ENCODE measurements at places on chromosomes 7 and 10.

GRCh38 chr10:42551582-42552187 lies 86.7 kb downstream of the ZNF33B start:
- DNase-seq: no peak

DNA sequence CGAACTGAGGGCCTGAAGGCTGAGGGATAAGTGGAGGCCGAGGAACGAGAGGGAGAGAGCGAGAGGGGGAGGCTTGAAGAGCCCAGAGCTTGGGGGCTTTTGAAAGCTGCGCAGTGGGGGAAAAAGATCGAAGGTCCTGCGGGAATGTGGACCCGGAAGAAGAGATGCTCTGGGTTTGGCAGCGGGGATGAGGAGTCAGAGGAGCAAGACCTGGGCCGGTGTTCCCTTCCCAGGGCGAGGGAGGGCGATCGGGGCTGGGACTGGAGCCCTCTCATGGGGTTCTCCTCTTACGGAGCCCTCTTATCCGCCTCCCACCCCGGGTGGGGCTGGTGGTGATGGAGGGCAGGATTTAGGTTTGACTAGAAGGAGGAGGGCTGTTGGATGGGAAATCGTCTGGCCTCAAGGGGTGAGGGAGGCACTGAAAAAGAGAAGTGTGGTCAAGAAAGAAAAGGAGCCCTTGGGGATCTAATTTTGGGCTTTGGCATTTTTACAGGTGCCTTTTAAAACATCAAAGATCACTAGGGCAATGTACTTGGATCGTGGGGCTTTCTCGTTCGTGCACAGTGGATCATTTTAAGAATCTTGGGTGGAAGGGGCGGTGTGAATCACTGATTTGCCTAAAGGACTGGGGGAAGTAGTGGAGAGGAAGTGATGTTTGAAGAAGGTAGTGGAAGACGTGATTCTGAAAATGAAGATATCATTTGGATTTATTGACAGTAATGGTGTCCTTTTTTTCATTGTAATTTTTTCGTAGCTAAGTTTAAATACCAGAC lies 637 bp downstream of the SAMD8 start:
- peak; percentile 28 for DNase-seq

- DNase-seq: no peak
Measured at GRCh38 chr10:30155401-30155800, 96.0 kb upstream of the JCAD start.

- DNase-seq: no peak
Measured at GRCh38 chr10:86374664-86375063, 8.1 kb upstream of the GRID1 start.

DNA sequence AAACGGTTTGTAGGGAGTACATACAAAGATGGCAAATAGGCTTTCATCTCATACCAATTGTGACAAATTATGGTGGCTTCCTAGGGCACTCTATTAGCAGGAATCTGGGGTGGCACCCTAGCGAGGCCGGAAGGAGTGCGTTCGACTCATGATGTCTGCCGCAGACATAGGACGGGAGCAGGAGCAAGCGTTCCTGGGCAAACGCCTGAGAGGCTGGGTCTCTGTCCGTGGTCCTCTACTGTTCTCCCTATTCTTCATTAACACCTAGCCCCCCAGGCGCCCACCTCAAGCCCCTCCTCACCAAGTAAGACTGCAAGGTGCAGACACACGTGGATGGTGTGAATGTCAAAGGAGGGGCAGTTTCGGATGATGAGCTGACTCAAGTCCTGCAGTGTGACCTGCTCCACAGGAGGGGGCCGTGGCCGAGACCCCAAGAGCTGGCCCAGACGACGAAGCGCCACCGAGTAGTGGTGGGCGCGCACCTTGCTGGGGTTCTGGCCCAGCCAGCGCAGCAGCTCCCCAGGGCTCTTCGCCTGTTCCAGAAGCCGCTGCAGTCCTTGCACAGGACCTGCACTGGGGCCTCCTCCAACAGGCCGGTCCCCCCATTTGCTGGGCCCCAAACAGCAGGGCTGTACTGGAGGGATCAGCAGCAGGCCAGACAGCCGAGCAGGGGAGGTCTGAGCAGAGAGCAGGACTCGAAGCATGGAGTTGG lies 1.3 kb downstream of the FASTK start:
- DNase-seq: no peak

DNA sequence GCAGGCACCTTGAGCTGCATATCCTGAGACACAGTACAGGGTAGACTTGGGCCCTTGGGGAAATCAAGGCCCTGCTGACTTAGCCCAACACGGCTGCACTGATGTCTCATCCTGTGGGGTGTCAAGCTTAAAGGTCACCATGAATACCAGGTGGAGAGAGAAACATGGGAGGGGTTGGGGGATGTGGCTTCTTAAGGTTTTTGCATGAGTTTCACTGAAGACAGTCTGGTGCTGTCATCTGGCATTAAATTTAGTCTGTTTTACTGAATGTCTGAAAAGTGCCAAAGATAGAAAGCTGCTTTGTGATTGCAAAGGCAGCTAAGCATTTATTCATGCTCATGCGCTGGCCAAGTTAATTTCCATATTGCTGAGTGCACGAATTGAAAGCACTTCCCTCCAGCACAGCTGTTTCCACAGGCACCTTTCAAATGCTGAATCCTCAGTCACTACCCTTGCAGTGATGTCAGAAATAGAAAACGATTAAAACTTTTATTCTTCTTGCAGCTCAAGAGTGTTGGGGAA lies 102.1 kb downstream of the OSBPL3 start:
- DNase-seq: no peak

DNA sequence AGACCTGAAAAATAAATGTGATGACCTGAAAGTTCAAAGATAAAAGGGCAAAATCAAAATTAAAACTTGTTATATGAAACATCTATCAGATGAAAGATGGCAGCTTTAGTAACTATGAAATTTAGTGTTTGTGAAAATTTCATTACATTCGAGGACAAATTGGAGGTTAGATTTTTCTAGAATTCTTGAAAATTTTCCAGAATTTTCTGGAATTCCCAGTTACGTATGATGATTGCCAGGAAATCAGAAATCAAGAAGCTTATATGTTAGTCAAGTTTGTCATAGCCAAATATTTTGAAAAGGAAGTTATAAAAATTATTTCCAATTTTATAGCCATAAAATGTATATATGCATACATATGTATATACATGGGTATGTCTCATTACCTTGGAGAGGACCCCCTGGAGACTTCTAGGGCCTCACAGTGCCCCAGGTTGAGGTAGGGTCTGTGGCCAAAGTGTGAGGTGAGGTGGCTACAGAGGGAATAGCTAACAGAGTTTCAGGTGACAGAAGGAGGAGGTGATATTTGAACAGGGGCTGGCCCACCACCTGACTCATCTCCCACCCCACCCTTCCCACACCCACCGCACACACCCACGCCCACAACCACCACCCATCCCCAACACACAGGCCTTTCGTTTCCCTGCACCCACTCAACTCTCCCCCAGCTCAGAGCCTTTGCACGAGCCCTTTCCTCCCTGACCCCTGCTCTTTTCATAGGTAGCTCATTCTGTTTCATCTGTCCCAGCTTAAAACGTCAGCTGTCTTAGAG lies 21.5 kb downstream of the C10orf105 start:
- no peak for DNase-seq

GRCh38 chr7:49766966-49767365 lies 6.5 kb upstream of the VWC2 start:
- DNase-seq: no peak

GRCh38 chr7:137670222-137671064 lies 176.3 kb downstream of the DGKI start:
- DNase-seq: no peak

DNA sequence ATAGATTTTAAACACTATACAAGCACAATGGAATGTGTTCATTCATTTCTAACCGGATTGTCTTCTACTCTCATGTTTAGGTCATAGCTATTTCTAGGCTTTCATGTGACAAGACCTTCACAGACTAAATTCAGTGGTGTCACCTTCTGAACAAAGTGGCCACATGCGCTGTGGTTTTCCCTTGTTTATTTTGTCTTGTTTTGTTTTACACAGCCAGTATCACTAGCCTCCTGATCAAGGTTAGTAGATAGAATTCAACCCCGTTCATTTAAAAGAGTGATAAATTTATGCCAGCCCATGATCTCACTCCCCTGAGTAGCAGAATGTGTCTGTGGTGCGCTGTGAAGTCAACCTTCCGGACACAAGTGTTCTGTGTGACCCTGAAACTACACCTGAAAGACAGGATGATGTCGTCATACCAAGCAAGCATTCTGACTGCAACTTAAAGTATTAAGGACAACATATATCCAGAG lies 209.1 kb downstream of the CREB5 start:
- DNase-seq: no peak

GRCh38 chr7:157918326-157919080 lies 581.7 kb downstream of the DNAJB6 start:
- DNase-seq: no peak

DNA sequence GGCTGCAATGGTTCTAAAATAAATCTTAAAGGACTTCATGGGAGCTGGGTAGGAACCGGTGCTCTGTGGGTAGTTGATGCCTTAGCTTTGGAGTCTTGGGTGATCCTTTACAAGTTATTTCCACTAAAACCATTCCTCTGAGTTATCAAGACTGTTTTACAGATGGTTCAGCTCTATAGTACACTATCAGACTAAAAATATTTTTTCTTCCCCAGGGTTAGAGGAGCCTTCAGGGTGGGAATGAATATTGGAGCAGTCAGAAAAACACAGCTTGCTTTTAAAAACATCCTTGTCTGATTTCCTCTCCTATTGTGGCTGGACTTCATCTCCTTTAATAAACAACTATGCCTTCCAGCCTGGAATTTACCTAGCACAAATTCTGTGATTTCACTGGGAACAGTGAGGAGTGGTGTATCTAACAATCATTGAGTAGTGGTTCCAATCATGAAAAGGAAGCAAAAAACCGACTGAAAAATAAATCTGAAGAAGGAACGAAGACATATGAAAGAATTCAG lies 102.6 kb upstream of the AFAP1L2 start:
- no peak for DNase-seq

DNA sequence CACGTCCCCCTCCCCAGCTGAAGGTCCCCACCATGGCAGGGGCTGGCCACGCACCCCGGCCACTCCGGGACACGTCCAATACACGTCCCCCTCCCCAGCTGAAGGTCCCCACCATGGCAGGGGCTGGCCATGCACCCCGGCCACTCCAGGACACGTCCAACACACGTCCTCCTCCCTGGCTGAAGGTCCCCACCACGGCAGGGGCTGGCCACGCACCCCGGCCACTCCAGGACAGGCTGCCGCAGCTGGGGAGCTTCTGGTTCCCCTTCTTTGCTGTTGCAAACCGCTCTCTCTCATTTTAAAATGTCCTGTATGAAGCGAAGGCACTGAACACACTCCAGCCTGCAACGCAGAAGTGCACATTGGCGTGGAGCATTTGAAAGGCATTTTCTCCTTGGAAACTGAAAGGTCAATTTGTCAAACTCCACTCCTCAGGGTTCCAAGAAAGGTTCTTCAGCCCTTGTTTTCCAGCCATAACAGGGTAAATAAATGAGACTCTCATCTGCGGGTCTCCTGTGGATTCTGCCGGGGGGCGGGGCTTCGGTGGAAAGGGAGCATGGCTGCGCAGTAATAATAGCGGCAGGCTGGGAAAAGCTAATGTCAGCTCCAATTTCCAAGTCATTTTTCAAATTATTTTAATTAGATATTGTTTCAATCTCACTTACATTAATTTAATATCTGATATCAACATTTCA lies 580.3 kb downstream of the DNAJB6 start:
- DNase-seq: no peak

DNA sequence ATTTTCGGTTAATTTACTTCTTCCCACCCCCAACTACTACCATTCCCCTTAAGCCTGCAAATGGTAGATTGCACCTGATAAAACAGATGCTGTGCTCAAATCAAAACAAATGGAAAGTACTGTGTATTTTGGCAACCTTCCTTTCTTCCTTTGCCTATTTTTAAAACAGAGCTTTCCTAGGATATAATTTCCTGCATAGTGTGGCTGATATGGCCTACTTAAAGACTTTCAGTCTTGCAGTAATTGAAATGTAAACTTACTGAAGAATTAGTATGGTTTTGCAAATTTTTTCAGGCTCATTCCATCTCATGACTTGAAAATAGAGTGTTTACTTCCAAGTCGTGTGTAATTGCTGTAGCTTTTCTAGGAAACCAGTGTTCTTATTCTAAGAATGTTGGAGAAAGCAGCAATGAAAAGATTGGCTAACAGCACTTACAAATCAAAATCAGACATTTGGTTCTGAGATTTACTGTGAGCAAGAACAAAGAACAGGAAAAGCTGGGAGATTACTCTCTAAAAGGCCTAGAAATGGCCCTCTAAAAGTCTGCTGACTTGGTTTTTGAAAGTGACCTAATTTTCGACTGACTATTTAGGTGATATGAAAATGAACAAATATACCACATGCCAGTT lies 52.0 kb downstream of the REEP3 start:
- DNase-seq: no peak
